ENCODE measurements at places on chromosomes 4 and X.

DNA sequence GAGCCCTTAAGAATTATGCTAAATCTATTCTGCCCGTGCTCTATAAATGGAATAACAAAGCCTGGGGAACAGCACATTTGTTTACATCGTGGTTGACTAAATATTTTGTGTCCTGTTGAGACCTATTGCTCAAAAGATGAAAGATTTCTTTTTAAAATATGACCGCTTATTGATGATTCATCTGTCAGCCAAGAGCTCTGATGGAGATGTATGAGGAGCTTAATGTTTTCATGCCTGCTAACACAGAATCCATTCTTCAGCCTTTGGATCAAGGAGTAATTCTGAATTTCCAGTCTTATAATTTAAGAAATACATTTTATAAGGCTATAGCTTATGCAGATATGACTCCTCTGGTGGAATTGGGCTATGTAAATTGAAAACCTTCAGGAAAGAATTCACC is 271.3 kb upstream of the FAT4 start:
- peak; percentile 47 for DNase-seq

GRCh38 chrX:133586443-133586842 is 171.2 kb upstream of the GPC4 start:
- peak; percentile 33 for DNase-seq

- DNase-seq = no peak
Observed at GRCh38 chr4:30870513-30870912, 150.3 kb downstream of the PCDH7 start.

GRCh38 chr4:75484190-75484589 is 30.0 kb downstream of the RCHY1 start:
- no peak for DNase-seq

DNA sequence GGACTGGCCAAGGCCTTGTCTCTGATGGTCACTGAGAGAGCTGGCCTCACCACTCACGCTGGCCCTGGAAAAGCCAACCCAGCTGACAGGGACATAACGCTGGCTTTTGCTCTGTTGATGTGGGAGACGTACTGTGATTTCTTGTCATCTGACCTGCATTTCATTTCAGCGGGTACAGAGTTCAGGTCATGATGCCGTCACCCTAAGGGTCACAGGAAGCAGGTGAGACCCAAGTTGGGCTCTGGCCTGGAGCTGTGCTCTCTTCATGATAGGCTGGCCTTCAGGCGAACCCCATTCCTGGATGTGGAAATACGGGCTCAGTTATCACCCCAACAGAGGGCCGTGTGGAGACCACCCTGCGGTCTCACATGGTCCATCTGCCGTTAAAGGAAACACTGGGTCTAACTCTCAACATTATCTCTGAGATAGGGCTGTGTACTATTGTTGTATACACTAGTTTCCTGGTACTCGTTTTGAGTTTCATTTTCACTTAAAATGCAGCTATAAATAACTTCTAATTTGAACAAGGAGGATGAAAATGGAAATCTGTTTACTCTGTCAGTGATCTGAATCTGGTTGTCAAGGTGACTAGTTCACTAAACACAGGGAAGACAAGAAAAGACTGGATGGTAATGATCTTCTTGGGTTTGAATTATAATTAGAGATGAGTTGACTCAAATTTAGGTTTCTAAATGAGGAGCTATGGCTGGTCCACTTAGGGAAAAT is 89.1 kb downstream of the TBC1D9 start:
- no peak for DNase-seq

DNA sequence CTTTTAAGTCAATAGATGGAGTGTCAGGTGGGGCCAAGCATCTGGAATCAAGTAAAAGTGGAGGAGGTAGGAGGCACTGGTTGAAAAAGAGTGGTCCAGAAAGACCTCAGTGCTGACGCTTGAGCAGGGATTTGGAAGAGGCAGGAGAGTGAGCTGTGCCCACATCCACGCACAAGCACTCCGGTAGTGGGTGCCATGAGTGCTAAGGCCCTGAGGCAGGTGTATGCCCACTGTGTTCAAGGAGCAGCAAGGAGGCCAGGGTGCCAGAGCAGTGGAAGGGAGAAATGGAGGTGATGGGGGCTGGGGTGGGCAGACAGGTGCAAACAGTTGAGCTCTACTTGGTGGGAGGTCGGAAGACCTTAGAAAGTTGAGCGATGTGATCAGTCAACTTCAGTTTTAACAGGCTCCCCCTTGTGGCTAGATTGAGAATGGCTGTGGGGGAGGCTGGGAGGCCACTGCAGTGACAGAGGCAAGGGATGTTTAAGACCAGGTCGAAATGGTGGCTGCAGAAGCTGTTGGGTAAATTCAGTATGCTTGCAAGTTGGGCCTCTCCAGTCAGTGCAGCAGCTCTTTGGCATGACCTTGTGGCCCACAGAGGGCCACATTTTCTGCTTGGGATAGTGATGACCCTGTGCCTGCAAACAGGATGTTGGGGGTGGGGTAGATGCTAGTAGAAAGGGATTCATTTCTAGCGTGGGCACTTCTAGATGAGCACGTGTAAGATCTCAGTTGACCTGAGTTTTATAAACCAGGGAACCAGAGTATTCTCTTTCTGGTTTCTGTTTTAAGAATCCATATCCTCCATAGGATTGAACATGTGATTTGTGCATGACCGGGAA is 12.7 kb downstream of the TKTL1 start:
- DNase-seq = peak; percentile 29

DNA sequence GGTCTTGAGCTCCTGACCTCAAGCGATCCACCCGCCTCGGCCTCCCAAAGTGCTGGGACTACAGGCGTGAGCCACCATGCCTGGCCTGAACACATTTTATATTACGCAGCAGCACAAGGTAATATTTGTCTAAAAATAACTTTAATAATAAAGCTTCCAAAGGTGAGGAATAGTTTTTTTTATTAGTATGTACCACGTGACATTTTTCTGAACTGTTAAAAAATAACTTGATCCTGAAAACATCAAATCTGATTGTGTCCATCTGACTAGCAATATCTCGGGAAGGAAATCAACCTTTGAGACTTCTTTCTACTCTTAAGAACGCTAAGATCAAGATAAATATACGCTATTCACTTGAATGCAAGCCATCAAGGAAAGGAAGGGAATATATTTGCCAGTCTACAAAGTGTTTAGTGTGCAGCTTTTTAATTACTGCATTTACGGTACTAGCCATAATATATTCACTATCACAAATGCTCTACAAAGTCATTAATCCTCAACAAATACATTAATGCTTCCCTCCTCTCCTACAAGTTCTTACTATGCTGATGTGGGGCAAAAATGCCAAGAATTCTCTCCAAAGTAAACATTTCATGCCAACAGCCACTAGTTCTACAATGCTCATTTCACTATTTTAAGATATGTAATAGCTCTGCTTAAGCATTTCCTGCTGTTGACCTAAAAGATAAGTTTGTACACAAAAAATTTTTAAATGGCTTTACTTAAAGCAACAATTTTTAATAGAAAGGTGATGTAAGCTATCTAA is 143.6 kb downstream of the APBB2 start:
- DNase-seq = peak; percentile 24

DNA sequence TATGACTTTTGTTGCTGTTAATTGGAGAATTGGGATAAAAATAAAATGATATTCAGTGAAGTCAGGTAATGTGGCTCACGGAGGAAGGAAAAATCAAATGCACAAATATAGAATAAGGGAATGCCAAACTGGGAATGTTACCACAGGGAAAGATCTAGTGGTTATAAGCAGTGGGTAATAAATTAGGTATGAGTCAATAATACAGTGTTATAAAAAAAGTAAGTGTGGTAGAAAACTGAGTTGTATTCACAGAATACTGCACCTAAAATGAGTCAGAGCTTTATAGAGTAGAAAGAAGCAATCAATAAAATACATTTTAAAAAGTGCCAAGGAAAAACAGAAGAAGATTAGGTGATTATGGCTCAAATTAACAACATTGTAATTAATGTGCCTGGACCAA is 34.5 kb downstream of the INTS12 start:
- no peak for DNase-seq

DNA sequence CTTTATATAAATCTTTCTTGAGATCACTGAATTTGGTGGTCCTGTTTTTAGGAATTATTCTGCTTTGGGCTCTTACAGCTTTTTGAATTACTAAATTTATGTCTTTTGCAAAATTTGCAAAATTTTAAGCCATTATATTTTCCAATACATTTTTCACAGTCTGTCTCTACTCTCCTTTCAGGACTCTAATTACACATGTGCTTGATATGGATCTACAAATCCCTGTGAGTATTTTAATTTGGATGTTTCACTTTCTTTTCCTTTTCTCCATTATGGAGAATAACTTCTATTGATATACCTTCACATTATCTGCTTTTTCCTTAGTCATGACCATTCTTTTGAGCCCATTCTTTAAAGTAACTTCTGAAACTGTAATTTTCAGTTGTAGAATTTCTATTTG is 315.4 kb downstream of the DCAF12L2 start:
- DNase-seq = no peak

- no peak for DNase-seq
Observed at GRCh38 chrX:65406532-65406931, 128.1 kb downstream of the LAS1L start.

- peak; percentile 89 for DNase-seq
Observed at GRCh38 chrX:66638591-66639500, at the start of gene EDA2R. Gene EDA2R, minus strand, starts transcription at chrX:66639078. Its CDS starts 23,058 bp downstream, at chrX:66616020.

DNA sequence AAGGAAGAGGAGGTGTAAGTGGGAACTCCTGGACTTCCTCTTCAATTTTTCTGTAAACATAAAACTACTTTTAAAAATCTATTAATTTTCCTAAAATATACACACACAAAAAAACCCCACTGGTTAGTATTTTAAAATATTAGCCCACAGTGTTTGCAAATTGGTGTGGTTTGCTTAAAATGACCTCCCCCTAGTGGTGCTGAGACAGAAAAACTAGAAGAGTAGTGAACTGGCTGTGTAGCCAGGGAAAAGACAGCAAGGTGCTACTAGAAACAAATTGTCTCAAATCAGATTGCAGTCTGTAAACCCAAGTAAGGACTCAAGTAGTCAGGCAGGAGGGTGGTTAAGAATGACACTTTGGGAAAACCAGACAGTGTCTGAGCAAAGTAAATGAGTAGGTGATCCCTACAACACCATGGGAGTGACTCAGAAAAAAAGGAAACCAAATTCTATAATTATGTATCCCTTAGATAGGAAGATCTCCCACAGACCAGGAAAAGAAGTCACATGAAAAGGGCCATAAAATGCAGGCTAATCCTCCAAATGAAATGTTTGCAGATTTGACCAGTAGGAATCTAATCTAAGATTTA is 26.0 kb downstream of the AMTN start:
- DNase-seq = no peak

DNA sequence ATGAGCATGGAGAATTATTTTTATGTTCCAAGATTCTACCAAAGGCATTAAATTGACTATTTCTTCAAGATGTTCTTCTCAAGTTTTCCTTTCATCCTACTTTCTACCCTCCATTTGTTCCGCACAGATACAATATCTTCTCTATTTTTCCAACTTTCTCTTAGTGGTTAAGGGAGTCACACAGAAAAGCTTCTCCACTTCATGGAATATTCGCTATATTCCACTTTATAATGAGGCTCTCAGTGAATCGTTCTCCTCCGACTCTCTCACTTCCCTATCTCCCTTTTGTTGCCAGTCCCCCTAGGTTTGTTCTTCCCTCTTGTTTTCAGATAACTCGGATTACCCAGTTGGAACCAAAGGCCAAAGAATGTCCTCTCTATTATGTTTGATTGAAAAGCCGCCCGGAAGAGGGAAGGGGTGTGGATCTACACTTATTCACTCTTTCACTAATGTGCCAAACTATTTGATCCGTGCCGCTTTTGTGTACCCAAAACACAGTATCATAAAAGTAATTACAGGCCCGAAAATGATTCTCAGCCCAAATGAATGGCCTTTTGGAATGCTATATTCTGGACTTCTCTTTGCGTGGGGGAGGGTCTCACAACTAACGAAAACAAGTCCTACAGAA is 1.2 kb downstream of the SH3D19 start:
- DNase-seq = no peak

GRCh38 chr4:81146466-81146865 is 68.6 kb downstream of the PRKG2 start:
- DNase-seq = no peak

- peak; percentile 42 for DNase-seq
Observed at GRCh38 chrX:48530736-48531135, 8.8 kb upstream of the TBC1D25 start.

DNA sequence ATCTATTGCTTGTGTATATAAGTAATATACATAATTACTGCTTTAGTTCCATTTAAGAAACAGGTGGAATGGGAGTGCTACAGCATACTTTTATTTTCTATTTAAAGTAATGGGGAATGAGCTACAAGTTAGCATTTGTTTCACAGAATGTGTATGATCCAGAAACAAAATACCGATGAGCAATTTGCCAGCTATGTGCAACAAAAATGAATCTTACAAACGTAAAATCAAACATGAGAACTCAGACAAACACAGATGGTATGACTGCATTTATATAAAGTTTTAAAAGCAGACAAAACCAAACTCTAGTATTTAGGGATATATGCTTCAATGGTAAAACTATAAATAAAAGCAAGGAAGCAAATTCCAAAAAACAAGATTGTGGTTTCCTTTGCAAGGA is 141.7 kb downstream of the PAPSS1 start:
- DNase-seq = peak; percentile 10

DNA sequence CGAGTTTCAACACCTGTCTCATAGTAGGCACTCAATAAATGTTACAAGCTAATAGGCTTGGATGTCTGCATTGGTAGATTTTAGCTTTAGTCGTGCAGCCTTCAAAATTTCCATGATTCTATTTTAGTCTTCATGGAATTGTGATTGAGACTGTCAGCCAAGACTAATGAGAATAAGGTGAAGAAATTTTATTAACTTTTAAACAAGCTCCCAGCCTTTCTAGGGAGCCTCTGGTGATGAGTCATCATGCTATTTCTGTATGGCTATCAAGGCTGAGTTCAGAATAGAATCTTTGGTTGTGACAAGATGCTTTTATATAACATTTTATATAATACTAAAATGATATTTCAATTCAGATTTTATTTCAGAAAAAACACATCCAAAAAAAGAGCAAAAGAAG is 685.8 kb downstream of the GABRG1 start:
- DNase-seq = no peak

GRCh38 chr4:122131562-122132157 is 20.5 kb upstream of the BLTP1 start:
- no peak for DNase-seq

GRCh38 chrX:19017271-19017670 is 33.4 kb upstream of the PHKA2 start:
- peak; percentile 15 for DNase-seq

DNA sequence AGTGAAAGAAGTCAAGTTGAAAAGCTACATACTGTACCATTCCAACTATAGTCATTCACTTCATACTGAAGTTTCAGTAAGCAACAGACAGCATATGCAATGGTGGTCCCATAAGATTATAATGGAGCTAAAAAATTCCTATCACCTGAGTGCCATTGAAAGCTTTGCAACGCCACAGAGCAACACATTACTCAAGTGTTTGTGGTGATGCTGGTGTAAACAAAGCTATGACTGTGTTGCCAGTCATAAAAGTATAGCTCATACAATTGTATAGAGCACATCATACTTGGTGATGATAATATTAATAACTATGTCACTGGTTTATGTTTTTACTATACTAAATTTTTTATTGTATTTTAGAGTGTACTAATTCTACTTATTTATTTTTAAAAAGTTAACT is 78.9 kb downstream of the NAF1 start:
- DNase-seq = no peak

- no peak for DNase-seq
Observed at GRCh38 chr4:183729430-183730328, 70.6 kb downstream of the TRAPPC11 start.
